HS-27A (cell line): ENCODE measurements at places on chromosomes 5 and 9.

- peak; percentile 55 for DNase-seq
These were observed 441.6 kb upstream of the BRINP1 start for GRCh38 chr9:119810645-119811429.

DNA sequence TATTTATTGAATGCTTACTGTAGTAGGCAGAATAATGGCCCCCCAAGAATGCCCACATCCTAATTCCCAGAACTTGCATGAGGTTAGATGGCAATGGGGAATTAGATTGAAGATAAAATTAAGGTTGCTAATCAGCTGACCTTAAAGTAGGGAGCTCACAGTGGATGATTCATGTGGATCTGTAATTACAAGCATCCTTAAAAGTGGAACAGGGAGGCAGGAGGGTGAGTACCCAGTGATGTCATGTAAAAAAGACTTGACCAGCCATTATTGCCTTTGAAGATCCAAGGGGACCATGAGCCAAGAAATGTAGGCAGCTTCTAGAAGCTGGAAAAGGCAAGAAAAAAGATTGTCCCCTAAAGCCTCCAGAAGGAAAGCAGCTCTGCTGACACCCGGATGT, 71.4 kb downstream of the GABBR2 start:
- no peak for DNase-seq

- no peak for DNase-seq
These were observed 132.8 kb downstream of the MUSK start for GRCh38 chr9:110801426-110801825.

GRCh38 chr9:121929893-121930875, 162.9 kb downstream of the TTLL11 start:
- DNase-seq = no peak

DNA sequence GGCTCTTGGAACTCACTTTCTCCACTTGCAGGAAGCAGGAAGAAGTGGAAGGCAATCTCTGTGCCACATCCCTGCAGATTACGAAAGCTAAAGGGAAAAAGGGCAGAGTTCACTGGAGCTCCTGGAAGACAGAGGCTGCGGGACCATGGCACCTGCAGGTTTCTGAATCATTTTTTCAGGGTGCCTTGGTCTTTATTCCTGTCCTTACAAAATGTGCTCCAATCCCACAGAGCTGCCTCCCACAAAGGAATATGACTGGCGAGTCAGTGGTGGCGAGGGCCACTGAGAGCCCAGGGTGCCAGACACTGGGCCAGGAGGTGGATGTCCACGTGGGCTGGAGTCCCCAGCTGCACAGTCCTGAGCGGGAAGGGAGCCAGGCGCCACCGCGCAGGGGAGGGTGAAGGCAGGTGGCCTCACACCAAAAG, 183.0 kb downstream of the FANCC start:
- no peak for DNase-seq

DNA sequence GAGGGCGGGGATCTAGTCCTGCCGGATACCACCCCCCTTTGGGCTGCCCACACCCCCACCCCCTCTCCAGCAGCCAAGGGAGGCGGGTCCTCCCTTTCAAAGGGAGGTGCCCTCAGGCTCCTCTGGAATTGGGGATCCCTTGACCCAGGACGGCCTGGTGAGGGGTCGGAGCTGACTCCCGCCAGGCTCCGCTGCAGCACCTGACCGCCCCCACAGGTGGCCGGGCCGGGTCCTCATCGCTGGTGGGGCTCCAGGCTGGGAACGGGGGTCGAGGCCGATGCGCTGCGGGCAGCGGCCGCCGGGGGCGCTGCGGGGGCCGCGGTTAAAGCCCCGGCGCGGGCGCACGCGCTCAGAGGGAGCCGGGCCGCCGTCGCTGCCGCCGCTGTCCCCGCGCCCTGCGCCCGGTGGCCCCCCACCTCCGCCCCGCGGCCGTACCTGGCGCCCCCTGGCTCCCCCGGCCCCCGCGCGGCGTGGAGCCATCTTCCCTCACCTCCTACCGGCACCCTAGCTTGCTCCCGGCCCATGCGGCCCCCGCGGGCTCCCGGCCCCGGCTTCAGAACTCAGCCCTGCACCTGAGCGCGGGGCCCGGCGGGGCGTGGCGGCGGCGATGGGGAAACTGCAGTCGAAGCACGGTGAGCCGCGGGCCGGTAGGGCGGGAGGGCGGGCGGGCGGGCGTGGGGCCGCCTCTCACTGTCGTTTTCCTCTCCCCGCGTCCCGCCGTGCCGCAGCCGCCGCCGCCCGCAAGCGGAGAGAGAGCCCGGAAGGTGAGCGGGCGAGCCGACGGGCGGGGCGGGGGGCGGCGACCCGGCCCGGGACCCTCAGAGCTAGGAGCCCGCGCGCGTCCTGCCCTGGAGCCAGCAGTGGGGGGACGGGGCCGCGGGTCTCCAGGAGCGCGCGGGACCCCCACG, at the start of gene NKD2:
Gene NKD2, plus strand, starts transcription at position 352 of the 908 bp plus-strand sequence. Its CDS starts 256 bp downstream, at position 608.
- DNase-seq = no peak

- DNase-seq = no peak
These were observed 12.9 kb downstream of the PRRC2B start for GRCh38 chr9:131406563-131407436.

- no peak for DNase-seq
These were observed 13.6 kb downstream of the GGTA1 start for GRCh38 chr9:121486043-121486442.

GRCh38 chr9:109641372-109641659, 138.7 kb upstream of the PALM2AKAP2 start:
- no peak for DNase-seq

GRCh38 chr9:126937444-126937843, 22.9 kb downstream of the RALGPS1 start:
- no peak for DNase-seq

DNA sequence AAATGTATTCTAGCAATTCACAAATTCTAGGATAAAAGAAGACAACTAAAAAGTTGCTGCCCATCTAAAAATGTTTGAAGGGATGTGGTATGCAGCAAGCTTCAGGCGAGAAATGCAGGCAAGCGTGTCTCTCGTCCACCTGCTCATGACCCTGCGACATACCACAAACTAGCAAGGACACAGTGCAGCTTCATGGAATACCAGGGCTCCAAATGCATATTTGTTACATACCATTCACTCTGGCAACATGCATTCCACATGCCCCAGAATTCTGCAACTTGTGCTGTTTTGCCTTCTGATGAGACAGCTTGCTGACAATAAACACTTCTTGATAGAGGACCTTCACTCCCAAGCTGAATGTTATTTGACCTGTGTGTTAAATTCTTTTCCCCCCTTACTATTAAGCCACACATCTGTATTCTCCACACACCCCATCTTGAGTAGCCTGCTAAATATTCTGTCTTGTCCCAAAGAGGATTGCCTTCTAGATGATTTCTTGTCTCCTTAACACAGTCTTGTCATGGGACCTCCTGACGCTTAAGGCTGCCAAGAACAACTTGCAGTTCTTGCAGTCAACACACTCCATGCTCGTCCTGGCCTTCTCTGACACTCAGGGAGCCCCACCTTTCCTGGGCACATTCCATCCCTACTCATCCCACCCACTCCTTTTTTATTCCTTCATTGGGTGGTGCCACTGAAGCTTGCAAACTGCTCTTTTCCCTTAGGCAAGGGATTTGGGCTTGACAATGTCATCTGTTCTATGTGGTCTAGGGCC, 340.5 kb downstream of the PIK3R1 start:
- no peak for DNase-seq

DNA sequence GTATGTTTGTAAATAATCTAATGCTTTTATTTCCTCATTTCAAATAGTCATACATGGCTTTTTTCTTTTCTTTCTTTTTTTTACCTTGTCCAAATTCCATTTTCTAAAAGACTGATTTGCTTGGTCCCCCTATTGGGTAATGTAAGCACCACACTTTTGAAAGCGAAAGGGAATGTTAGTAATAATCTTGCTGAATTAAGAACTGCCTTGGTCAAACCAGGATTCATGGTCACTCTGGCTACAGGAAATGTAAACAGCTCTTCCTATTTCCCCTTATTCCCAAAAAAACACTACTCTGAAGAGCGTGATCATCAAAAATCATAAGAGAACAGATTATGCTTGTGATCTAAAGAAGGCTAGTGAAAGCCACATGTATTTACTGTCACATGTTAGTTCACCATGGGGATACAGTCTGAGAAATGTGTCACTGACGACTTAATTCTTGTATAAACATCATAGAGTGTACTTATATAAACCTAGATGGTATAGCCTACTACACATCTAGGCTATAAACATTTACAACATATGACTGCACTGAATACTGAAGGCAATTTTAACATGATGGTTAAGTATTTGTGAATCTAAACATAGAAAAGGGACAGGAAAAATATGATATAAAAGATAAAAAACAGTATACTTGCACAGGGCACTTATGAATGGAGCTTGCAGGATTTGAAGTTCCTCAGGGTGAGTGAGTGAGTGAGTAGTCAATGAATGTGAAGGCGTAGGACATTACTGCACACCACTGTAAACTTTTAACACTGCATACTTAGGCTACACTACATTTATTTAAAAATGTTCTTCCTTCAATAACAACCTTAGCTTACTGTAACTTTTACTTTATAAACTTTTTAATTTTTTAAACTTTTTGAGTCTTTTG, 75.3 kb downstream of the HMGCR start:
- no peak for DNase-seq

DNA sequence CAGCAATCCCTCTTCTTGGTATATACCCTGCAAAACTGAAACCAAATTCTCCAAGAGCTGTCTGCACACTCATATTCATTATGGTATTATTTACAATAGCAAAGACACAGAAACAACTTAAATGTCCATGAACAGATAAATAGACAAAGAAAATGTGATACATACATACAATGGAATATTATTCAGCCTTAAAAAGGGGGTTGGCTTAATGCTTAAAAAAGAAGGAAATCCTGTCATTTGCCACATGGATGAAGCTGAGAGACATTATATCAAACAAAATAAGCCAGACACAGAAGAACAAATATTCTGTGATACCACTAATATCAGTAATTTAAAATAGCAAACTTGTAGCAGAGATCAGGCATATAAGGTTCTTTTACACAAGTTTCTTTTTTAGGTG, 46.5 kb upstream of the GAS1 start:
- no peak for DNase-seq

- DNase-seq = no peak
These were observed 55.7 kb upstream of the NIPBL start for GRCh38 chr5:36820900-36821299.

DNA sequence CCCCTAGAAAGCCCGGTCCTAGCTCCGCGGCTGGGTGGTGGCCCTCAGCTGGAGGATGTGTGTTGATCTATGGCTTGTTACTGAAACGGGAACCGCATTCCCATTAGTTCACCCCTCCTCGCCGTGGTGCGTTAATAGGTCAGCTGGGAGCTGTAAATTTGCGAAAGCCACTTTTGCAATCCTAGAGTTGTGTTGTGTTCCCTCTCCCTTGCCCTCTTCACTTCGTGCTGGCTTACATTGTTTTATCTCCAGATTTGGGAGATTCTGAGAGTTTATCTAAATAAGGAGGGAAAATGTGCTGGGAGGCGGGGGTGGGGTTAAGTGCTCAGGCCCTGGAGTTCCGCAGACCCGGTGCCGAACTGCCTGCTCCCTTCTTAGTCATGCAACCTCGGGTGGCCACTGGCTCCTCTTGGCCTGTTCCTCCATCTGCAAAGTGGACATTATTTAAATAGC, 62.8 kb downstream of the HMCN2 start:
- DNase-seq = no peak

GRCh38 chr5:141914199-141914743, 9.4 kb upstream of the DELE1 start:
- DNase-seq = no peak

DNA sequence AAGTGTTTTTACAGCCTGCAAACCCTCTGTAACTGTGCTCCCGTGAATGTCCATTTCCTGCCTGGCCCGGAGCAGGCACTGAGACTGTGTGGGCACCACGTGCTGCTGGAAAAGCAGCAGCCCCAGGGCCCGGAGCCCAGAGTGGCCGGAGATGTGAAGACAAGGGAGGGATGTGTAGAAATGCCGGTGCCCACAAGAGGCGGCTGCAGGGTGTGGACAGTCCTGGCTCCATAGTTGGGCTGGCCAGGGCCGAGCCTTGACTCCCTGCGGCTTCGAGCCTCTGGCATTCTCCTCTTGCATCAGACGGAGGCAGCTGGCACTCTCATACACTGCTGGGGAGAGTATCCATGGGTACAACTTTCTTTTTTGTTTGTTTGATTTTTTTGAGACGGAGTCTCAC, 13.2 kb upstream of the GFPT2 start:
- no peak for DNase-seq

DNA sequence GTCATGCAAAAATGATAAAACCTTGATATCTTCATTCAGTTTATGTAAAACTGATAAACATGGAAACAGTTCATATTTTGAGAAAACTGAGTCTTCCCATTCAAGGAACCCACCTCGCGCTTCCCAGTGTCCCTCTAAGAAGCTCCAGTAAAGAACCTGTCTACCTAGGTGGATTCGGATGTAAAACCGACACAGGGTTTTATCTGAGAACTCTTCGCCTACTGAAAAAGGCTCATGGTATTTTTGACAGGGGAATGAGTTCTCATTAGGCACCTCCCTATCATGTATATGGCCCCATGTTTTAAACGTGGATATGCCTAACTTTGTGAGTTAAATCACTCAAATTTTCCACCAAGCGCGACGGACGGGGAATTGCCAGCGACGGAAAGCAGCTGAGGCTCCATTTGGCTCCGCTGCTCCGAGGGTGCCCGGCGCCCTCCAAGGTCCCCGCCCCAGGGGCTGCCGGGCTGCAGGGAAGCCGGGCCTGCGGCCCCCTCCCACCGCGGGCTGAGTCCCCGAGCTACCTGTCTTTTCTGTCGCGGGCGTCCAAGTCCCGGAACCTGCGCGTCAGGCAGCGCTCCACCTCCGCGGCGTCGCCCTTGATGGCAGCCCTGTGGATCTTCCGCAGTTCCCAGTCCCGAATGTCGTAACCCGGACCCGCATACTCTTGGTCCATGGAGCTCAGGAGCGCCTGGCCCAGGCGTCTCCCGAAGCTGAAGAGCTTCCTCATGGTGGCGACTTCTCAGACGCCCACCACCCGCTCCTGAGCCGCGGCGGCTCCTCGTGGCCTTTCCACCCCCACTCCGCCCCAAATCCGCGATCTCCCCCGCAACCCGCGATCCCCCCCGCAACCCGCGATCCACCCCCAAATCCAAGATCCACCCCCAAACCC, 594 bp downstream of the ANKRD18A start:
- no peak for DNase-seq

GRCh38 chr5:98031496-98031895, 742.0 kb upstream of the RGMB start:
- DNase-seq = no peak

- DNase-seq = no peak
These were observed 7.6 kb downstream of the S1PR3 start for GRCh38 chr9:88998911-88999310.

GRCh38 chr5:148965511-148966265, 97.2 kb downstream of the SH3TC2 start:
- peak; percentile 93 for DNase-seq

GRCh38 chr9:4811824-4812223, 19.1 kb downstream of the RCL1 start:
- DNase-seq = no peak
